ENCODE measurements at places on chromosomes 3 and 15. TPM values are rescaled to one million over a fixed set of nuclear protein-coding genes. Genes with fewer than 3 reads are reported as not detected.

The RAD51 gene
- 9.2 TPM for total RNA-seq

The CCR3 gene
- 0.51 TPM for total RNA-seq

The CCR8 gene
- total RNA-seq = 1.1 TPM

The RTP1 gene
- total RNA-seq = 1.0 TPM

The B3GALNT1 gene
- 27.5 TPM for total RNA-seq

The DUOXA2 gene
- 1.2 TPM for total RNA-seq

The ACP3 gene
- 8.3 TPM for total RNA-seq

The CCDC9B gene
- total RNA-seq = 25.4 TPM

The CALML4 gene
- total RNA-seq = 4.3 TPM

The HYAL3 gene
- 3.1 TPM for total RNA-seq

The ALDH1A3 gene
- 59.0 TPM for total RNA-seq

The THRB gene
- 3.4 TPM for total RNA-seq

The LINGO1 gene
- total RNA-seq = 2.9 TPM

The ADCY5 gene
- 11.1 TPM for total RNA-seq

The TMEM207 gene
- total RNA-seq = not detected

The GPR160 gene
- total RNA-seq = 1.3 TPM

The TMEM40 gene
- total RNA-seq = 7.6 TPM

The LMAN1L gene
- total RNA-seq = not detected

The UPK1B gene
- total RNA-seq = 9.4 TPM

The SAMD7 gene
- not detected for total RNA-seq

The SPRED1 gene
- 64.1 TPM for total RNA-seq

The SPSB4 gene
- 18.7 TPM for total RNA-seq

The RTP4 gene
- not detected for total RNA-seq

The IMPG2 gene
- 2.1 TPM for total RNA-seq

The CTXN2 gene
- total RNA-seq = not detected

The ERC2 gene
- total RNA-seq = 3.4 TPM

The SEMA3B gene
- 45.2 TPM for total RNA-seq

The C3orf62 gene
- 4.1 TPM for total RNA-seq

The GOLGA8G gene
- total RNA-seq = not detected

The POC1A gene
- total RNA-seq = 4.5 TPM

The PSTPIP1 gene
- 5.3 TPM for total RNA-seq

The SERPINI2 gene
- 2.2 TPM for total RNA-seq

The RHCG gene
- 70.4 TPM for total RNA-seq

The RBP2 gene
- total RNA-seq = not detected

The COLQ gene
- total RNA-seq = 12.1 TPM

The BFSP2 gene
- total RNA-seq = not detected

The RFX7 gene
- 17.5 TPM for total RNA-seq

The LRTM1 gene
- total RNA-seq = 84.2 TPM

The PLXNB1 gene
- total RNA-seq = 48.2 TPM

The SUCLG2 gene
- total RNA-seq = 56.4 TPM

The GABRR3 gene
- not detected for total RNA-seq

The IQCH gene
- 4.3 TPM for total RNA-seq

The TMOD2 gene
- 14.5 TPM for total RNA-seq

The GRIP2 gene
- total RNA-seq = 14.1 TPM

The ZNF619 gene
- total RNA-seq = 8.4 TPM

The TMCO5A gene
- not detected for total RNA-seq

The ECT2 gene
- 31.5 TPM for total RNA-seq

The NR2E3 gene
- total RNA-seq = 2.2 TPM

All from tongue (tissue), 3 donors.